ENCODE measurements at places on chromosomes 1 and 21.

DNA sequence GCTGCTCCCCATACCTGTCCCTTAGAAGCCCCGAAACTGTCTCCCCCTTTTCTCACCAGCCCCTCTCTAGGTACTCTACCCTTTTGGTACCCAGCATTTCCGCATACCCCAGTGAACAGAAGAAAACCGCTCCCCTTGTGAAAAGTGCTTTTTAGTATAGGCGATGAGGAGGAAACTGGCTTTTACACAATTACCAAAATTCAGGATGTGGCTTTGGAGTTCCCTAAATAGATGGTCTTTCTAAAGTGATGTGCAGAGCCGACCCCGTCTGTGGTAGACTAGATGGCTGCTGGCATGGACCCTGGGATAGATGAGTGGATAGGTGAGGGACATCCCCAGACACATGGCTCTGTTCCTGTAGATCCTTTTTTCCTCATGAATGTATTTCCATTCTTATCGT lies 2.6 kb upstream of the PER3 start:
- DNase-seq = no peak

DNA sequence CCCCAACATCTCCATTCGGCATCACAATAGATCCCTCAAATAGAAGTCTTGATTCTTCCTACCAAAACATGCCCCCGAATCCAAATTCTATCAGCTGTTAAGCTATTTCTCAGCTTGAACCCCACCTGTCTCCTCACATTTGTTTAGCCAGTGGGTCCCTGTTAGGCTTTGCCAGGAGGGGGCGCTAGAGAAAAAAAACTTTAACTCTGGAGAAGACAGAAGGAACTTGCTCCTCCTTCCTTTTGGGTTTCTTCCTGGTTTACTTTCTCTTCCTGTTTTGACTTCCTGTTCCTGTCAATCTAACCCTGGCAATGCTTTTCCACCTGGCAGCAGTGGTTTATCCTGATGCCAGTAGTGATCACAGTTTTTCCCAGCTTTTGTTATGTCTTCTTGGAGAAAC lies 95.6 kb upstream of the KCNK1 start:
- peak; percentile 48 for DNase-seq

- no peak for DNase-seq
These were observed 262.9 kb downstream of the RHOU start for GRCh38 chr1:228998179-228998578.

DNA sequence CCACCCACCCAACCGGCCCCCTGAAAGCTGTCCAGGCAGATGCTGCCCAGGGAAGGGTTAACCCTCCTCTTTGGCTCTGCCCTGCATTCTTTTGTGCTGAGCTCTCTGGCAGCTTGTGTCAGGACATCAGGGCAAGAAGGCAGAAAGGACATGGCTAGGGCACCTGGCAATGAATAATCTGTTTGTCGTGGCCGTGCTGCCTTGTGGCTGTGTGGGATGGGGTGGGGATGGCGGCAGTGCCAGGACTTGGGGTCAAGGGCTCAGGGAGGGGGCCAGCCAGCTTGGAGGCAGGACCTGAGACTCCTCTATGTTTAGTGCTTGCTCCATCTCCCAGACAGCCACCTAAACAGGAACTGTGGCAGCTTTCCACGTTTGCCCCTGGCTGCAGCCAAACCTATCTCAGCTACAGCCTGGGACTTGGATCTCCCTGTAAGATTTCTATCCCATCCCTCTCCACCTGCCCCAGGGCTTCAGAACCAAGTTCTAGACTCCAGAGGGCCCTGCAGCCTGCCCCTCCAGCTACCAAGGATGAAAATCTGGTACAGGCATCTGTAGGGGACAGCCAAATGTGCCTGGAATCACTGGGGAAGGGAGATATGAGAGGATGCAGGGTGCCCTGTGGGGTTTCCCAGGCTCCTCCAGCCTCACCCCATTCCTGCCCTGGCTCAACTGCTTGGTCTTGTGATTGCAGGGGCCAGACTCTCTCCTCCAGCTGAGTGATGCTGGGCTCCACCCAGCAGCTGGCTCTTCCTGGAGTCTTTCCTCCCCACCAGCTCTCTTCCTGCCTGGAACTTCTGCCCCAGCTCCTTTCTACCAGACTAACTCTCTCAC lies 9.6 kb upstream of the GPR37L1 start:
- no peak for DNase-seq

DNA sequence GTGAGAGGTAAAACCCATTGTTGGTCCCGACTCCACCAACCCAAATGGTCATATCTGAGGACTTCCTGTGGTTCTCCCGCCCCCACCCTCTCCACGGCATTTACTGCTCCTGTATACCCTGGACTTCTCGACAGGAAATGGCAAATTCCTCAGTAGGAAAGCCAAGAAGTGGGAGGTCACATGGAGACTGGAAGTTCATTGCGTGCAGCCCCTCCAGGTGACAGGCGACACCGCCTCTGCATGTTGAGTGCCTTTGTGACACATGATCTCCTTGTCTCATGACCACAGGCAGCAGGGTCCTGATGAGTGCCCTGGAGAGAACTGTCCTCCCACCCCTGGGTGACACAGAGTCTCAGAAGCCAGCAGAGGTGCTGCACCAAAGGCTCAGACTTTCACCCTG lies 24.2 kb downstream of the ERG start:
- no peak for DNase-seq

GRCh38 chr1:9823943-9824701 lies at the start of gene CLSTN1:
TSS of gene CLSTN1 (minus strand) at chr1:9823965. CDS start at chr1:9823733, 232 bp downstream.
- DNase-seq = peak; percentile 93

GRCh38 chr21:39111931-39112550 lies 71.2 kb downstream of the PSMG1 start:
- no peak for DNase-seq
